ENCODE measurements at places on chromosomes 12 and 14.

DNA sequence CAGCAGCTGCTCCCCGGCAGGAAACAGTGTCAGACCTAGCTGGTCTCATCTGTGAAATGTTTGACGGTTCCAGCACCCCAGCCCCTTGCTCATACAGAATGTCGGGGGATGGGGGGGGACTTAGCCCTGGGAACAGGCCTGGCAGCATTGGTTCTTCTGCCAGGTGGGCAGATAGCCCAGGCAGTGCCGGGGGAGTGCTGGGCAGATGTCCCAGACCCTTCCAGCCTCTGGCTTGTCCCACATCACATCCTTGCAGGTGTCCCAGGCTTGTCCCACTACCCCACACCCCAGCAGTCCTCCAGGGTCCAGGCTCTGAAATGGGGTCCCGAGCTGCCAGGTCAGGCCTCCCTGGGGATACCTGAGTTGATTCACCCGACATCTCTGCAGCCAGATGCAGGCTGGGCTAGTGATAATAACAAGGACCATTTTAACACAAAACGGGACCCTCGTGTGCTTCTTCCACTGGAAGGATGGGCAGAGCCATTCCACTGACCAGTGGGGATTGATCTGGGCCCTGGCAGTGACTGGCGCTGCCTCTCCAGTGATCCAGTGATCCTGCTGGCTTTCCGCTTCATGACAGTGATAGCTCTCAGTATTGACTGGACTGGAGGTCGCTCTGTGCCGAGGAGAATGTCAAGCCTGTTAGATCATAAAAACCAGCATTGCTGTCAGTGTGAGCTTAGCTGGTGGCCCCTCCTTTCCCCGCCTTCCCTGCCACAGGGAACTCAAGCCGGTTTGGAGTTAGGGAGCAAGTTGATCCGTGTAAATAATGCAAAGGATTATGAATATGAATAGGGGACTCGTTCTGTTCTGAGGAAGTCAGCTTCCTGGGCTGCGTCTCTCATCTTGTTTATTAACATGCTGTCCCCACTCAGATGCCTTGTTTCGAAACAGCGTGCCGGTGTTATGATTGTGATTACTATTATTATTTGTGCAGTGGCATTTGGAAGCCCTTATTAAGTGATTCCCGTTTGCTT, 180.6 kb downstream of the AACS start:
- no peak for DNase-seq

DNA sequence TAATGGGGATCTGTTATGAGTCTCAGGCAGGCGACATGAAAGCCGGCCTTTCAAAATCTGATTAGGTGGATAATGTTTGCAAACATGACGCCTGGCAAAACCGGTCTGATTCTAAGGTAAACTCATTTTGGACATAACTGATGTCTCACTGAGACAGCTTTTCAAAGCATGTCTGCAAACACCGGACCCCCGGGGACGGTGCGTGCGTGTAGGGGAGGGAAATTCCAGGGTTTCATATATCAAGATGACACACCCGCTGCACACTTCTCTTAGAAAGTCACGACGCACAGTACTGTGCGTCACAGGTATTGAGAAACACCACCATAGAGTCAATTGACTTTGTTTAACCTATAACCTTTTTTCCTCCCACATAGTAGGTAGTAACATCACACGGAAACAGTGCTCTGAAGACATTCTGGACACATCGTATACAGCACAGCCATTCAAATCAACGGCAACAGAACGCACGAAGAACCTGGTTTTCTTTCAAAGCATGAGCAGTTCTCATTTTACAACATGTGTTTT, 43.9 kb upstream of the TESC start:
- DNase-seq: no peak

DNA sequence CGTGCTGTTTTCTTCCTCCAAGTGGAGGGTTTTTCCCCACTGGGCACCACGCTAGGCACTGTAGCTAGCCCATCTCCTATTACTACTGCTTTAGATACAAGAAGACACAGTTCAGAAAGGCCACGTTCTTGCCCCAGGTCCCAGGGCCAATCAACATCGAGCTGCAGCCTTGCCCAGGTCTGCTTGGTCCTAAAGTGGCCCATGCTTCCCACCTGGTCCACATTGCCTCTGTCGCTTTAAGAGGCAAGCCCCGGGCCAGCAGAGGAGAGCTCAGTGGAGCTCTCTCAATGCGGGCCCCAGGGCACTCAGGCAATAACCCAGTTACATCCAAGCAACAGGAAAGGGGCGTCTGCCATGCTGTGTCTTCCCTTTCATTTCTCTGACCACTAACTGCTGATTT, 148.1 kb downstream of the CALM1 start:
- DNase-seq: no peak

- DNase-seq: no peak
Observed at GRCh38 chr14:66315548-66315947, 170.6 kb upstream of the CCDC196 start.

GRCh38 chr14:67079846-67080245, 109.4 kb upstream of the GARIN2 start:
- no peak for DNase-seq

DNA sequence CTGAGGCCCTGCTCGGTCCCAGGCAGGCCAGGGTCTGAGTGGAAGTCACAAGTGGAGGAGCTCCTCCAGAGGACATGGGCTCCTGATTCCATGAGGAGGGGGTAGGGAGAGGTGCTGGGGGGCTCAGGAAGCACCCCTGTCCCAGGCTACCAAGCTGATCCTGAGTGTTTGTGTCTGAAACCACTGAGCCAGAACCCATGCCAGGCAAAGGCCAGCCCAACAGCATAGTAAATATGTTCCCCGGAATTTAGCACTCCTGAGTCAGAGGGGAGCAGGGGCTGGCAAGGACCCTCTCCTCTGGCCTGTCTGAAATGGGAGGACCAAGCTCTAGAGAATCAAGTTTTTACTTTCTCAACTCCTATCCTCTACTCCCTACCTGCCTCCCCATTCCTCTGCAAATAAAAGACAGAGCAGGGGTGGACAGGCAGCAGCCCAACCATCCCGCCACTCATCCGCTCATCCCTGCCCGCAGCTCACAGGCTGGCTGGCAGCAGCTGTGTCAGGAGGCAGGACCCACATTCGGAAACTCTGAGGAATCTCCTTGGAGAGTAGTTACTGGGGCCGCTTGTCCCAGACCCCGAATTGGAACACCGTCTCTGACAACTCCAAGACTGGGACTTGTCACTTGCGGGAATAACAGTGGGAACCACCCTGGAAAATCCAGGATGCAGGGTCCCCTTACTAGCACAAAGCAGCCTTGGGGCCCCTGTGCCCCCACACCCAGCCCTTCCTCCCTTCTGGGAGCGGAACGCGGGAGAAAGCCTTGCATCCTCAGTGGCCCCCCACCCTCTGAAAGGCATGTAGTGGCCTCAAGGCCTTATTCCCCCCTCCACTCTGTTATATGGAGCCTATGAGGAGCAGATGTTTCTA, 102.5 kb downstream of the ZFP36L1 start:
- no peak for DNase-seq

DNA sequence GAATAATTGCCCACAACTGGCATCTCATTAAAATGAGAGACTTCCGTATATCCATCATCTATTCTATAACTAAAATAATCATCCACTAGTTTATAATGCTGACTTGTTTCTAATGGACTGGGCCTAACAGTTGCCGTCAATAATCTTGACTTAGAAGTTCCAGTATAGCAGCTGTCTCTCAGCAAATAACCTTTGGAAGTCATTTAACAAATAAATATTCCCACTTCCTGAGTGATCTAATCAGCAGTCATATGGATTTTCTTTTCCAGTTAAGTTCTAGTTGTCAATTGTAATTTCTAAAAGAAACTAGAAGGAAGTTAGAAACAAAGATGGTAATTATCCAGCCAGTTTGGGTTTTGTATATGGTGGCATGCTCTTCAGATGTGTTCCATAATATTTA, 177.8 kb downstream of the GXYLT1 start:
- no peak for DNase-seq

DNA sequence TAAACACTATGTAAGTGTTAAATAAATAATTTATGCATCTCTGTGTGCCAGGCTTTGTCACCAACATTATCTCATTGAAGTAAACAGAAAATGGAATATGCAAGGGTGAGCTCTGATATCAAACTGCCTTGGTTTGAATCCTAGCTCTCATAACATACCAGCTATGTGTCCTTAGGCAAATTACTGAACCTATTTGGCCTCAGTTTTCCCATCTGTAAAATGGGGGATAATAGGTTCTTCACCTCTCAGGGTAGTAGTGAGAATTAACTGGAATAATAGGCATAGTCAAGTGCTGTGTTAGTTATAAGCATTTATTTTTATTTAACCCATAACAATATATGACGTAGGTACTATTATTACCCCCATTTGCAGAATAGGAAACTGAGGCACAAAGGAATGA, 190.8 kb upstream of the SRRM4 start:
- DNase-seq: no peak

DNA sequence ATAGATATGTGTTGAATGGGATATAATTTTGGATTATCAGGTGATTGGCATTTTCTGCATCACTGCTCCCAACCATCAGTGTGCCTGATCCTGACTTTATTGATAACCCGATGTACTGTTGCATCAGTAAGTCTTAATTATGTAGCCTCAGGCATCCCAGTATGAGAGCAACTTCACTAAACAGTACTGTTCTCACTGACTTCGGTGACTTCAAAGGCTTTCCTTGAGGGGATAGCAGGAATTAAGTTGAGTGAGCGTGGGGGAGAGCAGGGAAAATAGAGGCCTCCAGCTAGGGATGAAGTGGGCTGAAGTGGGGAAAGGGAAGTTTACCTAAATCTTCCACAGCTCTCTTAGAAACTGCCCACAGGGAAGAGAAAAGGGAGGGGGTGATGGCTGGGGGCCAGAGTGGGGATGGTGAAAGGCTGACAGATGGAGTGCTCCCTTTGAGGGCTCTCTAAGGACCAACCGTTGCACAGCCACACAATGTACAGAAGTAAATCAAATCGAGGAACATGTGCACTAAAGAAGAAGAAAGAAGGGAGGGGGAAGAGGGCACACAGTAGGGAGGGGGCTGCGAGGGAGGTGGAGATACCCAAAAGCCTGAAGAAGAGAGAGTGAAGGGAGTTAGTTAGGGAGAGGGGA, 10.7 kb upstream of the NEUROD4 start:
- DNase-seq: no peak

DNA sequence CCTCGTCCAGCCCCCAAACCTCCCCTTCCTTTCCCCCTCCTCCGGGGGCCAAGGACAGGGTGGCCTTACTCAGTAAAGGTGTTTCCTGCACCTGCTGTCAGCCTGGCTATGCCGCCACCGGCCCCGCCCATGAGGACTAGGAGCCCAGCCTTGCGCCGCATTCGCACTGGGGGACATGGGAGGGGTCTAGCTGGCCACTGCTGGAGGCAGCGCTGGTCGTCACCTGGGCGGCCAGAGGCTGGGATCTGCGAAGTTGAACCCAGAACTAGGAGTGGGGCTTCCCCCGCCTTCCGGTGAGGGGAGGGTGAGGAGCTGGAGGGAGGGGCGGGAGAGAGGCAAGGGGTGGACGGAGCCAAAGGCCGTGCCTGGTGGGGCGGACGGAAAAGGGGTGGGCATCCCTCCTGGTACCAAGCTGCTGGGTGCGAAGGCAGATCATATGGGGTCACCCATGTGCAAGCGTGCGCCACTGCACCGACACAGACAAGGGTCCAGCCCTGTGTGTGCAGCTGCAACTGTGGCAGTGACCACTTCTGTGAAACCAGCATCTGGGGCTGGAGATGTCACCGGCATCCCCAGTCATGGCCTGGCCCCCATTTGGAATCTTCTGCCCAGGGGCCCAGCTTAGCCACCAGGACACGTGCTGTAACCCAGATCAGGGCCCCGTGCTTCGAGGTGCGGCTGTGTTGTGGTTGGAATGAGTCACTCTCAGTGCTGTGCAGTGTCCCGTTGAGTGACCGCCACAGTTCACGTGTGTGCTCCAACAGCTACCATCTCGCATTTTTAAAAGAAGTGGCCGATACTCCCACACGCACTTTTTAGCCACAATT, 8.5 kb downstream of the AMN start:
- DNase-seq: no peak

DNA sequence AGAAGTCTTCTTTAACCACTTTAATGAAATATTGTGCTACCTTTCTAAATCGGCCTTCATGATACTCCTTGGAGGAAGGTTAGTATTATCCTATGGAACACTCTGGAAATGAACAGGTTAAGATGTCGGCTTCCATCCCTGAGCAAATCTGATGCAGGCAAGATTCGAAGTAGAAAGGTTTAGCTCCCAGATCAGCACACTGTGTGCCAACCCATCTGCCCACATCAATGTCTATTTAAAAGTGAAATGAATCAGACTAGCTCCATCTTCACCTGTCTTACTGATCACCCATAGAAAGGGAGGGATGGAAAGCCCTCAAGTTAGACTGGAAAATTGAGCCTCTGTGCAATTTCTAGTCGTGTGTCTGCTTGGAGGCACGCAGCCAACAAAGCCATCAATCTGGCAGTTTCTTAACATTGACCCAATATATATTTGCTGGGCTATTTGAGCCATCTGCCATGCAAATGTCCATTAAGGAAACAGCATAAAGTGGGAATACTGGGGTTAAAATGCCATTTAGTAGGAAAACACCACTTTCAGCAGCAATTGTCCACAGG, 506.1 kb downstream of the RMST start:
- no peak for DNase-seq

GRCh38 chr12:54719691-54720090, 71.5 kb upstream of the DCD start:
- no peak for DNase-seq

Data from stimulated activated CD8-positive, alpha-beta memory T cell treated with anti-CD3 and anti-CD28 coated beads, Interleukin-15, amount 100 ng/mL, for 1 hour (primary cell).